ENCODE measurements at places on chromosomes 7 and 10.

DNA sequence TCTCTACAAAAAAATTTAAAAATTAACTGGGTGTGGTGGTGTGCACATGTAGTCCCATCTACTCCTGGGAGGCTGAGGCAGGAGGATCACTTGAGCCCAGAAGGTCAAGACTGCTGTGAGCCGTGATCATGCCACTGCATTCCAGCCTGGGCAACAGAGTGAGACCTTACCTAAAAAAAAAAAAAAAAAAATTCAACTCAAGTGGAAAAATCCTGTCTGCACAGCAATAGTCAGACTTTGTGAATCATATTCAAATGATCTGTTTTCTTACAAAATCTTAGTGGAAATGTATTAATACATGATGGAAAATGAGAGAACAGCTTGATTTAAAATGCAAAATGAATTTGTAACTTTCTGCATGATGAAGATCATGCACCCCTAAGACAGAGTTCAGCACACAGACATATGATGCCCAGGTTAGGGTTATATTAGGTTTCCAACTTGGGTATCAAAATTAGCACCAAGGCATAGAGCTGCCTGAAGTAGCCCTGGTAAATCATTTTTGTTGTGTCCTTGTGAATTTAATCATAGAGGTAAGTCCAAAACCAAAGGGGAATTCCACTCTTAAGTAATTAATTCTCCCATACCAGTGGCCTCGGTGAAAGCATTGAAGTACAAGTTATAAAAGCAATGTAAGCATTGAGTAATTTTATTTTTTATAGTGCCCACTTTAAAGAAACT, 93.8 kb downstream of the ADD3 start:
- no peak for DNase-seq

- peak; percentile 10 for DNase-seq
These were observed 286.8 kb downstream of the ADK start for GRCh38 chr10:74437822-74438221.

DNA sequence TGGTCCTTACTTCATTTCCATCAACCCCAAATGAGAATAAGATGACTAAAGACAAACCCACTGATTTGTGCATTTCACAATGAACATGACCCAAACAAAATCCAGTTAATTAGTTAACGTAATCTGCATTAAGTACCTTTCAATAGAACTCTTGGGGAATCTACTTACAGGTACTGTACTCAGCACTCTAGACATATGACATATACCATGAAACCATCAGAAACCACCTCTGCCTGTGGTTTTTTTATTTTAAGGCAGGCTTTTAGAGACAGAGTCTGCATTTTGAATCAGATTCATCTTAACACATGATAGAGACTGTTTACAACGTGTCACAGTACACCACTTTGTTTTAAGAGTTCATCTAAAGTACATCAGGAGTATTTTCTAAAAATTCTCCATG, 168.4 kb downstream of the BTAF1 start:
- no peak for DNase-seq

GRCh38 chr10:103111918-103112877, 80.9 kb downstream of the NT5C2 start:
- no peak for DNase-seq

- no peak for DNase-seq
These were observed 100.4 kb upstream of the SH2B2 start for GRCh38 chr7:102186306-102186705.

DNA sequence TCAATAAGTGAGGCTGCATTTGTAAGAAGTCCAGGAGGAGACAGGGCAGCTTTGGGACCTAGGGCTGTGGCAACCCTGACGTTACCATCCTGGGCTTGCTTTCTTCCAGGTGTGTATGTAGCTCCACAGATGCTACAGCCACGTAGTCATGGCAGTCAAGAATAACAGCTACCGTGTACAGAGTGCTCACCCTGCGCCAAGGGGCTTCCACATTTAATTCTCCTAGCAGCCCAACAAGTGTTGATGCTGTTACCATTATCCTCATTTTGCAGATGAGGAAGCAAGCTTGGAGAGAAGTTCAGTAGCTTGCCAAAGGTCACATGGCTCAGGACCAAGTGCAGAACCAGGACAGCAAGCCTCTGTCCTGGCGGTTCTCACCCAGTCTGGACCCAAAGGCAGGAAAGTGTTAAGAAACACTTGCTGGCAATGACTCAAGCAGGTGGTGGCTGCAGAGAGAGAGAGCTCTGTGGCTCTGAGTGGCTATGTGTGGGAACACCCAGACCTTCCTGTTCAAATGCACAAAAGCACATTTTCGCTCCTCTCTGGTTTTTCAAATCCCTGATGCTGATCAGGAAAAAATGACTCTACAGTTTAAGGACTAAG, 89.8 kb downstream of the CREM start:
- DNase-seq: no peak

DNA sequence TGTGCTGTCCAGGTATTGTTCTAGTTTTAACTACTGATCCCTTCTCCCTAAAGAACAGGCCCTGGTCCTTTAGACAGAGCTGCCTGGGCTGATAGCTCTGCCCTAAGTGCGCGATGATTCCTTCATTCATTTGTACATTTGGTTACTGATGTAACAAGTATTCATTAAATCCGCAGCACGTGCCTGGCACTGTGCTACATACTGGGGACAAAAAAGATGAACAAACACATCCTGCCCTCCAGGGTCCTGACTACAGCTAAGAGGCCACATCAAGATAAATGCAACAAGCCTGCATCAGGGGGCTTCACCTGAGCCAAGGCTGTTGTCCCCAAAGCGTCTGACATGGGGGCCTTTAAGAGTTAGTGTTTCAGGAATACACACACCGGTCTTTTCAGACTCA, 99.0 kb upstream of the PODXL start:
- no peak for DNase-seq

DNA sequence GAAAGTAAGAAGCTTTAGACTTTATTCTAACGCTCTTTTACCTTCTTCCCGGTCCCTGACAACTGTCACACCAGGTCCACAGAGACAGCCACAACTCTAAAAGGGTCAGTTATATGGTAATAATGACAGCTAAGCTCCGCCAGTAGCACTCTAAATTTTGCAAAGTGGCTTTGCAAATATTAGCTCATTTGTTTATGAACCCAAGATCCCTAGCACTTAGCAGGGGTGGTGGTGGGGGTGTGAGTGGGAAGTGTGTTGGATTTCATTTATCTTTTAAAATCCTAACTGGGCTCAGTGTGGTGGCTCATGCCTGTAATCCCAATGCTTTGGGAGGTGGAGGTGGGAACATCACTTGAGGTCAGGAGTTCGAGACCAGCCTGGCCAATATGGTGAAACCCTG, 34.8 kb upstream of the SDK1 start:
- no peak for DNase-seq

All from RWPE1 (cell line).